ENCODE measurements at places on chromosomes 4 and X.

DNA sequence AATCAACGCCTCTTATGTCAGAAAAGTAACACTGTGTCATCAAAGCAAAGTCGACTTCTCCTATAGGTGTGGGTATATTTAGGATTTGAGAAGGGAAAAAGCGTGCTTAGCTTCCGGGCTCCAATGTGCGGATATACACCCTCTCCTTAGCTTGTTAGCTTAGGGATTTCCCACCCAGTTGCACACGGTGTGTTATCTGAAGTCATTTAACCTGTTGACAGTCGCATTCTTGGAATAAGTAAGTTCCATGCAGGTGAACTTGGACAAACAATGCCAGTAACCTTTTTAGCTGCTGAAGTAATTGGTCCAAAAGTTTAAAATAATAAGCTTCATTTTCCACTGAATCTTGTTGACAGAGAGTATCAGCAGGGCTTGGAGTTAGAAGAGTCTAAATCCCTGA, 113.7 kb downstream of the SHROOM3 start:
- no peak for DNase-seq

DNA sequence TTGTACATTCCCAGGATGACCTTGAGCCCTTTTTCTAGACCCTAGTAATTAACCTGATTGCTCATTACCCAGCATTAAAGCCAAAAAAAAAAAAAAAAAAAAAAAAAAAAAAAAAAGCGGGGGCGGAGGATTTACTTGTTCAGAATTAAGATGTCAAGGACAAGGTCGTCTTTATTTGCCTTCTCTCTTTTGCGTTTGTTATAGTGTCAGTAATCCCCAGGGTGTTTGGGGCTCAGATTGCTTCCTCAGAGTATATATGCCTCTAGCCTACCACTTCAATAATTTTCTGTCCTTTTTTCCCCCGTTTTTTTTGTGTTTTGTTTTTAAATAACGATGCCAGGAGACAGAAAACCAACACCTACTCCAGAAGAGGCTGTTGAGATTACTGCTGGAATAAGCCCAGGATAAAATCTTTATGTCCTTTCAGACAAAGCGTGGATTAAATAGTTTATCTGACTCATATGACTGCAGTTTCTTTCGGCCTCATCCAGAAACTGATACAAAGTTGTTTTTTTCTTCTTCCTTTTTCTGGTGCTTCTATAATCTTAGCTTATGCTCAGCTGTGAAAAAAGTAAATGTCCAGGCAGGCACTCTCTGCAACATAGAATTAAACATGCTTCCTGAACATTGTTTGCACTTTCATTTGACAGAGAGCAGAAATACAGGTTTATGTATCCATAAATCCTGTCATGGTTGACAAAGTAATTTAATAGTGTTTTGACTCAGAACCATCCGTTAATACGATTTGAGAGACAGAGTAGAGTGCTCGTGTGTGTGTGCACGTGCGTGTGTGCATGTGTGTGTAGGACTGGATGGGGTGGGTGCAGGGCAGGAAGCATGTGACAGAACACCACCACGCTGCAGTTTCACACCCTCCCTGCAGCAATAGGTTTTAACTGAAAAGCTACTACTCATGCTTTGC, 138.6 kb downstream of the AFF1 start:
- no peak for DNase-seq

DNA sequence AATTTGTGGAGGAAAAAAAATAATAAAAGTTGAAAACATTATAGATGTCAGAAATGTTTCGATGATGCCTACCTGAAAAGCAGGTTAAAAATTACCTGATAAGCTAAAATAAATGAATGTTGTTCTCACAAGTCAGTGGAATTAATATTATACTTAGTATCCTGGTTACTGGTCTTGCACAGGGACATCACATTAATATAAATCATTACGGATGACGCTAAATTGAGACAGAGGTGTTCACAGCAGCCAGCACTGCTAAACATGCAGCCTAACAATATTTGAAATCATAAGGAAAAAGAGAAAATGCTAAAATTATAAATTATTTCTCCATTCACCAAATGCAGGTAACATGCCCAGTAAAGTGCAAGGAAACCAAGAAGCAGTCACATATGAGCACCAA, 1130.0 kb downstream of the STPG2 start:
- DNase-seq = no peak

- DNase-seq = no peak
Observed at GRCh38 chrX:129115104-129115503, 408.2 kb downstream of the SMARCA1 start.

DNA sequence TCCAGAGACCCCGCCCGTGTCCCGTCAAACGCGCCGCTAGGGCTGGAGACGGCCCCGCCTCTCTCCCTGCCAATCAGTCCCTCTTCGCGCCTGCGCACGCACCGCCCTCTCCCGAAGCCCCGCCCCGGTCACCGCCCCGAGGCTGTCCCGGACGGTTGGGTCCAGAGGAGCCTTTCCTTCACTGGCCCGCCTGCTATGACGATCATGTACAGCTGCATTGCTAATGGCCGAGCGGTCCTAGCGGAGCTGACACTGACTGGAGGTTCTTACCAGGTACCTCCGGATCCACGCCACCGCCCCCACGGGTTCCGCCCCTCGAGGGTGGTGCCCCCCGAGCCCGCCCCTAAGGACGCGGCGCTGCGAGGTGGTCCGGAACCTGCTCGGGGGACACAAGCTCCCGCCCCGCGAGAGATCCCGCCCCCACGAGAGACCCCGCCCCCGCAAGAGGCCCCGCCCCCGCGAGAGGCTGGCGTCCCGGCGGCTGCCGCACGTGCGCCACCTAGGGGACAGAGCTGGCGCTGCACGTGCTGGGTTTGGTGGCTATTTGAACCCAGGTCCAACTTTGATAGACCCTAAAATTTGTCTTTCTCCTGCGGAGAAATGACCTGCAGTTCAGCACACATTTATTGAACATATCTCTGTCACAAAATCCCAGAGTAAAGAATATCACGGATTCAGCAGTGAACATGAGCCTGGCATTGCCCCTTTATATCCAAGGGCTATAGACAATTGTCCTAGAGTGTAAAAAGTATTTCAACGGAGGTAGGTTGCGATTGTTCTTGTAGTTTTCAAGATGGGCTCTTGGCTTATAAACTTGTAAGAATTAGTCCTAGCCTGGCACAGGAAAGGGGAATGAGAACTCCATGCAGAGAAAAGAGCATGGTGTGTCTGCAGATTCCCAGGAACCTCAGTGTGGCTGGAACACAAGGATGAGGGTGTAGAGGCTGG, 88.7 kb downstream of the HNRNPD start:
- DNase-seq = peak; percentile 98

DNA sequence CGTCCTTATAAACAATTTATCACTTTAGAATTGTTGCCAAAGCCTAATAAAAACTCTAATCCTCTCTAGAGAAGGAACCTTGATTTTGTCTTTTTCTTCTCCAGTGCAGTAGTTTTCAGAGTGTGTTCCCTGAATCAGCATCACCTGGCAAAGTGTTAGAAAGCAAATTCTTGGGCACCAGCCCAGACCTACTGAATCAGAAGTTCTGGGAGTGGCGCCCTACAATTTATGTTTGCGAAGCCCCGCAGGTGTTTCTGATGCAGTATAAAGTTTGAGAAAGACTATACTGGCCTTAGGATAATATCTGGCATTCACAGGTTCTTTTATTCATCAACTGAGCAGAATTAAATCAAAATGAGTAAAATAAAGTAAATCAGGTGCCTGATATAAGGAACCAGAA, 645.8 kb upstream of the ATOH1 start:
- DNase-seq = no peak

- no peak for DNase-seq
Observed at GRCh38 chrX:63702556-63702955, 82.5 kb downstream of the ARHGEF9 start.

DNA sequence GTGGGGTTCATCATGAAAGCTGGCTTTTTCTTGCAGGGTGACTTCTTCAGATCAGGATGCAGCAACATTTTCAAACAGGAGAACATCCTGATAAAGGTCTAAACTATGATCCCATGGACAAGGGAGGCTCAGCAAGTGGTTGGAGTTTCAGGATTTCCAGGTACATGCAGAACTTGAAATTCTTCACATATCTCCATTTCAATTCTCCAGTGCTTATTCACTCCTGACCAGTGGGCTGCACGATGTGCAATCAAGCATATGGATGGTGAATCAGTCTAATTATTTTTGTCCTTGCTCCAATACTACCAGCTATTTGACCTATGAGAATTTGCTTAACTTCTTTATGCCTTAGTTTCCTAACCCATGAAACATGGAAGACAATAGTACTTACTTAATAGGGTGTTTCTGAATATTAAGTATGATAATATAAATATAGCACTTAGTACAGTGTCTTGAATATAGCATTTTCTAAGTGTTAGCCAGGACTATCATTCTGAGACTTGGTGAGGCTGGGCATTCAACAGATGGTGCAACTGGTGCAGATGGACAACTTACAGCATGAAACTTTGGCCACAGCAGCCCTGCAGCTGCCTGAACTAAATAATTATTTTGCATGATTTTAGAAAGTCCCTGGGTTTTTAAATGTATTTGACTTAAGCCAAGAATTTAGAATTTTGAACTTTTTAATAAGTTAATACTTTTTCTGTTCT, 92.4 kb downstream of the HPGD start:
- DNase-seq = no peak

DNA sequence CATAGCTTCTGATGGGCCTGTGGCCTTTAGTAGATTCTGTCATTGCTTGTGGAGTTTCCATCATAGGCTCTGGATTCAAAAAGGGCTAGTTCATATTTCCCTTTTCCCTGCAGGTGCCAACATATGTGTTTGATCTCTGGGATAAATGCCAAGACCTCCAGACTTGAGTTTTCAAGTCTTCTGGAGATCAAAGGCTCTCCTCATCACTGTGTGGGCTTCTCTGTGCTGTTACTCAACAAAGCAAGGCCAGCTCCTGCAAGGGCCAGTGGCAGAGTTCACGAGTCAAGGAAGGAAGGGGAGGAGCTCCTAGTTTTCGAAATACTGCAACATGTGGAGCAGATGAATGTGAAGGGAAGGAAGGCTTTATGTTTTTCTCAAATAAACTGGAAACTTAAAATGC, 62.7 kb upstream of the SCML1 start:
- no peak for DNase-seq

GRCh38 chrX:13147733-13148132, 103.3 kb upstream of the FAM9C start:
- no peak for DNase-seq

- DNase-seq = no peak
Observed at GRCh38 chrX:153557618-153558355, 40.3 kb downstream of the ATP2B3 start.

- DNase-seq = no peak
Observed at GRCh38 chr4:4555916-4556315, 14.1 kb upstream of the STX18 start.

- DNase-seq = no peak
Observed at GRCh38 chrX:3940000-3940610, 226.7 kb upstream of the PRKX start.

- no peak for DNase-seq
Observed at GRCh38 chr4:40412866-40413795, 78.0 kb downstream of the CHRNA9 start.

- no peak for DNase-seq
Observed at GRCh38 chr4:1842339-1842895, 13.5 kb downstream of the LETM1 start.

DNA sequence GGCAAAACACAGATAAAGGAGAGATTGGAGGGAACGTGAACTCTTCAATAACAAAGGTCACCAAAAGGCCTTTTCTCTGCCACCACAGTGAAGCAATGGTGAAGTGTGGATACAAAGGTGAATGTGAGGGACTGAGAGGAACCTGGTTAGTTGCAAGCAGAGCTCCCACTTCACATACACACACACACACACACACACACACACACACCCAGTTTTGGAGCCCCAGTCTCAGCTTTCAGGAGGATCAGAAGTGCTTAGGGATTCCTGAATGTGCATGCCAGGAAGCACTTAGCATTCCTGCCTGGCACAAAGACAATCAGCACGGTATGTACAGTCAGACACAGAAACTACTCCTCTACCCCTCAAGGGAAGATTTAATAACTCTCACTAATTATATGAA, 71.5 kb downstream of the ARHGEF9 start:
- no peak for DNase-seq

DNA sequence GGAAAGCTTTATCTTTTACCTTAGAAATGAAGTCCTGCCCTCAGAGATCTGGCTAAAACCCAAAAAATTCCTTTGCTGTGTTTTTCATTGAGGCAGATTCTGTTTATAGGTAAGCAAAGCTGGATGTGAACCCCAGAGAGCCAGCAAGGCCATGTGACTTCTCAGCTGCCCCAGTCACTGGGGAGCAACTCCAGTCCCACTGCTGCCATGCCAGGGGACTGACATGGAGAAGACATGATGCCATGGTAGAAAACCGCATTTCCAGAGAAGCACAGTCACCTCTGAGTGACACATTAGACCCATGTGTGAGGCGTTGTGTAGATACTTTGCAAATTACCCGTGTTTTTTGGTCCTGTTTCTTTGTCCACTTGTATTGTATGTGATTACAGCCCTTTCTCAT, 45.4 kb downstream of the PTTG2 start:
- no peak for DNase-seq

- no peak for DNase-seq
Observed at GRCh38 chr4:152459326-152459725, 76.6 kb downstream of the FBXW7 start.

DNA sequence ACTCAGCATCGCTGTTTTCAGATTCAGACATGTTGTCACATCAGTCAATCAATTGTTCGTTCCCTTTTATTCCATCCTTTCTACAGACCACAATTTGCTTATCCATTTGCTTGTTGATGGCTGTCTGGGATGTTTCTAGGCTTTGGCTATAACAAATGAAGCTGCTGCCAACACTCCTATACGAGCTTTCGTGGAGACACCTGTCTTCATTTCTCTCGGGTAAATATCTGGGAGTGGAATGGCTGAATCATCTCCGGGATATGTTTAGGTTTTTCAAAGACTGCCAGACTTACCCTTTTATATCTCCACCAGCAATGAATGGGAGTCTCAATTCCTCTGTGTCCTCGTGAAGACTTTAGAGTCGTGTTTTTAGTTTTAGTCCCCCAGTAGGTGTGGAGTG, 118.9 kb downstream of the SORCS2 start:
- no peak for DNase-seq

DNA sequence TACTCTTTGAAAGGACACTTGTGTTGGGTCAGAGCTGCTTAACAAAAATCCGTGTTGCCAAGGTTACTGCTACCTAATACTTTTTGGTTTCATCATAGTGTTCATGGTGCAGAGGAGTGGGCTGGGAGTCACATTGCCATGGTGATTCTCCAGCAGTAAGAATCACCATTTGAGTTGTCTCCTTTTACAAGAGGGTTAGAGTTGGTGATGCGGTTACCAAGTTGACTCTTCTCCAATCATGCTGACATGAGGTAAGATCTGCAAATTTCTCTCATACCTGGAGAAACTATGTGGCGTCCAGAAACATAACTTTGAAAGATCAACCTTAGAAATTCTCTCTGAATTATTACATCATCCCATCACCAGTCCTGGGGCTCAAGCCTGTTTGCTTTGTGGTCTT, 242.9 kb upstream of the CNKSR2 start:
- DNase-seq = no peak

DNA sequence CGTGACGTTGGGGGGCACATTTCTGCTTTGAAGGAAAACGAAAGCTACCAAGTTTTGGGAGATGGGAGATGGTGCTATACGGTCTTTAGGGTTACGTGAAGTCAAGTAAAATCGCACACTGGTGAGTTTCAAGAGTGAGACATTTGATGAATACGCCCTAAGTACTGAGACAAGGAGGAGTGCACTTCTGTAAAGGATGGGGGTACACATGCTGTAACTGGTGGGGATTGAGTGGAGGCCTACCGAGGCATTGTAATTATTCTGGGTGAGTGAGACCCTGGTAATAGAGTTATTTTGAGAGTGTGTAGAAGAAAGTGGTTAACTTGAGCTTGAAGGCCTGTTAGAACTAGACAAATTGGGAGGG, 536 bp downstream of the SH3BGRL start:
- no peak for DNase-seq

- DNase-seq = no peak
Observed at GRCh38 chr4:22427675-22428074, 88.2 kb downstream of the ADGRA3 start.

All from stimulated activated CD8-positive, alpha-beta memory T cell treated with anti-CD3 and anti-CD28 coated beads, Interleukin-4, amount 100 ng/mL, for 4 hours (primary cell).